GM06990 (cell line): ENCODE measurements at places on chromosomes 13 and 19.

GRCh38 chr19:14002571-14003250 is 3.4 kb downstream of the RFX1 start:
- no peak for DNase-seq

DNA sequence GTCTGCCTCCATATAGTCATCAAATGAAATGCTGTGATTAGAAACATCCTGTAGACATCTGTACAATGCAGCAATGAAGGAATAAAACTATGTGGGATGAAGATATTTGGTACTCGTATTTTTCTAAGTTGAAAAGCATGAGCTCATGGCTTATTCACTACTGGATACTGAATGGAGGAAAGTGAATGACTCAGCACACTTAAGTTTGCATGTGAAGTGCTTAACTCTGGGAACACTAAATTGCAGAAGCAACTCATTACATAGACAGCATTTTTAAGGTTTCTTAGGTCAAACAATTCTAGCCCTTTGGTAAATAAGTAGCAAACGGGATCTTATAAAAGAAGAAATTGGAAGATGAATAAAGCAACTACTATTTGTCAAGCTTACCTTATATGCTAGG is 429.0 kb upstream of the MIR17HG start:
- no peak for DNase-seq

GRCh38 chr13:92355213-92355612 is 871.4 kb upstream of the GPC6 start:
- DNase-seq, result no peak

GRCh38 chr19:42410371-42410770 is 16.8 kb downstream of the LIPE start:
- no peak for DNase-seq
